ENCODE measurements at places on chromosomes 5 and 9. TPM values are rescaled to one million over a fixed set of nuclear protein-coding genes. Genes with fewer than 3 reads are reported as not detected.

KCNIP1 gene
- total RNA-seq, result not detected

ATP6V1G1 gene
- 114 TPM for total RNA-seq

PFN3 gene
- total RNA-seq, result not detected

MYMK gene
- total RNA-seq, result not detected

All from A549 treated with RU486 at 1 μM for 4 hours (cell line).